CD4-positive, alpha-beta T cell (primary cell): ENCODE measurements at places on chromosomes 6 and 20.

- DNase-seq = peak; percentile 25
- H3K4me1 ChIP-seq = peaks cover 5% of the 10 kb centered on the region
- H3K27me3 ChIP-seq = no peaks in the 10 kb centered on the region
- H3K27ac ChIP-seq = no peak overlapping the region
Observed at GRCh38 chr20:46990017-46990595, 95.5 kb downstream of the EYA2 start.

DNA sequence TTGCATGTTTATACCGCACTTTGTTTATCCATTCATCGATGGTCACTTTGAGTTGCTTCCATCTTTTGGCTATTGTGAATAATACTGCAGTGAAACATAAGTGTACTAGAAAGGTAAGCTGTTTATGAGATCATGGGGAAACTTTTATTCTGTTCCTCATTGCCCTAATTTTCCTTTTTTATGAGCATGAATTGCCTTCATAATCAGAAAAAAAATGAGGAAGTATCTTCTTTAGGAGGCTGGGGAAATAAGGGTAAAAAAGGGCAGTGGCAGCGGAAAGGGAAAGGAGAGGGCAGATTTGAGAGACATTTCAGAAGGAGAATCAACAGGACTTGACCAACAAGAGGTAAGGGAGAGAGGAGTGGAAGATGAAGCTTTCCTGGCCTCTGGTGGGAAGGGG, 14.3 kb upstream of the SERINC3 start:
- no peaks in the 10 kb centered on the region for H3K36me3 ChIP-seq
- H3K27ac ChIP-seq = no peak overlapping the region
- H3K4me1 ChIP-seq = peaks cover 18% of the 10 kb centered on the region
- no peak overlapping the region for H3K4me3 ChIP-seq
- no peak for DNase-seq

- H3K27ac ChIP-seq = no peak overlapping the region
- DNase-seq = no peak
- H3K4me3 ChIP-seq = no peak overlapping the region
Observed at GRCh38 chr6:3037638-3038365, 30.5 kb upstream of the RIPK1 start.

- no peak overlapping the region for H3K4me3 ChIP-seq
- no peaks in the 10 kb centered on the region for H3K36me3 ChIP-seq
- no peaks in the 10 kb centered on the region for H3K4me1 ChIP-seq
- DNase-seq = no peak
Observed at GRCh38 chr20:5925551-5925950, 24.8 kb downstream of the TRMT6 start.

GRCh38 chr6:167858086-167858591, 31.4 kb downstream of the AFDN start:
- no peaks in the 10 kb centered on the region for H3K4me1 ChIP-seq
- no peaks in the 10 kb centered on the region for H3K36me3 ChIP-seq
- no peak for DNase-seq
- H3K27me3 ChIP-seq = no peaks in the 10 kb centered on the region

- H3K27me3 ChIP-seq = no peaks in the 10 kb centered on the region
- no peaks in the 10 kb centered on the region for H3K36me3 ChIP-seq
Observed at GRCh38 chr6:43389730-43390295, 20.4 kb upstream of the ZNF318 start.

DNA sequence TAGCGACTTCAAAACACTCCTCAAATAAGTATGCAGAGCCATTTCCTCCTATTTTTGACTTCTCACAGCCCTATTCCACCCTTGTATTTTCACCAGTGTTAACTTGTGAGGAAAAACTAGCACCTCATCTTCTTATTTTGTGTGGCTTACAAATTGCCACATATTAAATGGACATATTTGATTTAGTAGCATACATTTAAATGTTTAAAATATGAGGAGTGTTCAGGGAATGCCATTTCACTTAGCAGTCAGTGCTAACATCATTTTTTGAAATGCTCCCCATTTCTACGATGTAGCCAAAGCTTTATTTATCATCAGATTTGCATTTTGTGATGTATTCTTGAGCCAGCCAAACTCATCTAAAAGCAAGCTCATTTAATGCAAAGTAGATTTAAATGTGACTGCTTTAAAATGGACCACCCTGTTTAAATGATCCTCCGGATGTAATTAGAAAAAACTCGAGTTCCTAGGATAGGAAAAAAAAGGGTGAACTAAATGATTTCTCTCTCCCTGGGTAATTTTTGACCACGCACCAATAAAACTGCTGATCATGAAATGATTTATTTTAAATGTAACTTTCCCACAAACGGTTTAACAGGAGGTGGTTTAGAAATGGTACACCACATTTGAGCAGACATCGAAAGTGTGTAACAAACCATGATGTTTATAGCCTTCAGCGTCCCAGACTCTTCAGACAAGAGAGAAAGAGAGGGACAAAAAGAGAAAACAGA, 172.6 kb downstream of the CD83 start:
- H3K4me1 ChIP-seq = no peaks in the 10 kb centered on the region
- H3K4me3 ChIP-seq = no peak overlapping the region
